ENCODE measurements at places on chromosomes 5 and 9.

- DNase-seq = no peak
These were observed 165.5 kb downstream of the PIK3R1 start for GRCh38 chr5:68381060-68381459.

DNA sequence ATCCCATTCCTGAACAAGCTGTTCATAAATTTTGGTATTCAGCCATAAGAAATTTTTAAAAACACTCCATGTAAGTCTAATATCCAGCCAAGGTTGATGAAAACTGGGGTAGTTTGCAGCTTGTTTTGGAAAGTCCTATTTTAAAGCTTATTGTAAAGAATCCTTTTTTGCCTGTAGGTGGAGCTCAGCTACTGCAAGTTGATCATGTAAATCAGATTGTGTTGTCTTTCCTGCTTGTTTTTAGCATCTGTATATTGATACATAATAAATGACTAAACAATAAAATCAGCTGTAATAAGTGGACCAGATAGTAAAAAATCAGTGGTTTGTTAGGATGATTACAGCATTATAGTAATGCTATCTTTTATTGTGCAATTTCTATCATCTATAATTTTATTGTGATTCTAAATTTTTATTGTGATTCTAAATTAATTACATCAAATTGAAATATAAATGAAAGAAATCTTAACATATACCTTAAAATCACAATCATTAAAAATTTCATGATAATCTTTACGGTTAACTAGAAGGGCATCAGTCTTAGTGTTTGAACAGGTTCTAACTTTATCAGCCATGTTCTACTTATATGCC, 42.4 kb downstream of the CWC27 start:
- peak; percentile 26 for DNase-seq

DNA sequence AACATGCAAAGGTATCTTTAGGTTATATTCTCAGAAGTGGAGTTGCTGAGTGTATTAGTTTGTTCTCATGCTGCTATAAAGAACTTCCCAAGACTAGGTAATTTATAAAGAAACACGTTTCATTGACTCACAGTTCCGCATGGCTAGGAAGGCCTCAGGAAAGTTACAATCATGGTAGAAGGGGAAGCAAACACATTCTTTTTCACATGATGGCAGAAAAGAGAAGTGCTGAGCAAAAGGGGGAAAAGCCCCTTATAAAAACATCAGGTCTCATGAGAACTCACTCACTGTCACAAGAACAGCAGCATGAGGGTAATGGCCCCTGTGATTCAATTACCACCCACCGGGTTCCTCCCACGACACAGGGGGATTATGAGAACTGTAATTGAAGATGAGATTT, 163.6 kb upstream of the PRLR start:
- DNase-seq = no peak

- DNase-seq = no peak
These were observed 9.0 kb upstream of the MOB3B start for GRCh38 chr9:27538647-27539046.

GRCh38 chr9:69020301-69021145, 6.6 kb upstream of the PRKACG start:
- DNase-seq = no peak

DNA sequence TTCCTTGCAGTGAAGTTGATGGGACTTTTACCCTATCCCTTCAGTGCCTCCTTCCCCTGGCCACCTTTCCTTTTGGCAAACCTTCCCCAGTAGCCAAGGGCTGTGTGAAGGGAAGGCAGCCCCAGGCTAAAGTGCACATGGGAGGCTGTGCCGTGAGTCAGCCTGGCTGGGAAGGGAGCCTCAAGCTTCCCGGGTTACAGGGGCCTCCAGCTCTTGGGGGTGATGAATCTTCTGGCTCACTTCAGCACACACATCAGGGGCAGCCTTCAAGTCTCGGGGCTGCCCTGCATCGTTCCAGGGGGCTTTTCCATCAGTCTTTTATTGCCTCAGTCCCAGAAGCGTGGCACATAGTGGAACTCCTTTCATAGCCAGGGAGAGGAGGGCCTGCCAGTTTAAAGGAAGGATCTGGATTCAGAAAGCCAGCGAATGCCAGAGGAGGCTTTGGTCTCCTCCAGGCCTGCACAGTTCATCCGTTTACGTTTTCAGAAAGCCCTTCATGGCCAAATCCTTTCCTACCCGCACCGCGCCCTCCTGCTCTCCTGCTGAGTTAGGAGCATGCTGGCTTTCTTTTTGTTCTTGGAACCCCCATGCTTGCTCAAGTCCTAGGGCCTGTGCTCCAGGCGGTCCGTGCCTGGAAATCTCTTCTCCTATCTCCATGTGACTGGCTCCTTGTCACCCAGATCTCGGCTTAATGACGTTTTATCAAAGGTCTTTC, 134.8 kb upstream of the KLF4 start:
- DNase-seq = no peak

DNA sequence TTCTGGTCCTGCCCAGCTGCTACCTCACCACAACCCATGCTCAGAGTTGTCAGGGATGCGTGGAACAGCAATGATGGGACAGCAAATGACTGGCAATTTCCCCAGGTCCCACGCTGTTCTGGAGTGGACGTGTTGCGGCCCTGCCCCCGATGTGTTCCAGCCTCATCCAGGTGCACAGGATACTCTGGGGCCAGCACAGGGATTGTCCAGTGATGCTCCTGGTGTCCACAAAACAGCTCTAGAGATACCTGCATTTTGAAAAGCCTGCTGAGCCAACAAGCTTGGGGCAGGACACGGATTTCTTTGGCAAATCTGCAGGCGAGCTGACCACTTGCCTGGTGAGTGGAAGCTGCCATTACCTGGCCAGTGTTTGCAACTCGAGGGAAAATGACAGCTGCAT, 88.7 kb downstream of the ANKRD33B start:
- no peak for DNase-seq

DNA sequence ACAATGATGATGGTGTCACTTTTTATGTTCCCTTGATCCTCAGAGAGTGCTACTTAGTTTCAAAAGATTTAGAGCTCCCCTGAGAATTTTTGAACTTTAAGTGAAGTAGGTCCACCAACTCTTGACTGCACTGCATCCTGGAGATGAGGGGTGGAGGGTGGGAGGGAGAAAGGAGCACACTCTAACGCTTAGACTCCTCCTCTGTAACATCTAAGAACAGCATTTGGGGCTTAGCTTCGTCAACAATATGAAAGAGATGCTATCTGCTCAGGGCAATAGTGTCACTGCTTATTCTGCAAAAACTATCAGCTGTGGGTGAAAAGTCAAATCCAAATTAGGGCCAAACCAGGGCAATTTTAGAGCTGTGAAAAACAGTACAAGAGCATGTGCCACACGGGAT, 242.8 kb upstream of the EFNA5 start:
- DNase-seq = no peak

GRCh38 chr9:72315510-72316311, 49.3 kb downstream of the ZFAND5 start:
- peak; percentile 81 for DNase-seq

GRCh38 chr5:17096952-17097695, 120.3 kb upstream of the BASP1 start:
- no peak for DNase-seq

DNA sequence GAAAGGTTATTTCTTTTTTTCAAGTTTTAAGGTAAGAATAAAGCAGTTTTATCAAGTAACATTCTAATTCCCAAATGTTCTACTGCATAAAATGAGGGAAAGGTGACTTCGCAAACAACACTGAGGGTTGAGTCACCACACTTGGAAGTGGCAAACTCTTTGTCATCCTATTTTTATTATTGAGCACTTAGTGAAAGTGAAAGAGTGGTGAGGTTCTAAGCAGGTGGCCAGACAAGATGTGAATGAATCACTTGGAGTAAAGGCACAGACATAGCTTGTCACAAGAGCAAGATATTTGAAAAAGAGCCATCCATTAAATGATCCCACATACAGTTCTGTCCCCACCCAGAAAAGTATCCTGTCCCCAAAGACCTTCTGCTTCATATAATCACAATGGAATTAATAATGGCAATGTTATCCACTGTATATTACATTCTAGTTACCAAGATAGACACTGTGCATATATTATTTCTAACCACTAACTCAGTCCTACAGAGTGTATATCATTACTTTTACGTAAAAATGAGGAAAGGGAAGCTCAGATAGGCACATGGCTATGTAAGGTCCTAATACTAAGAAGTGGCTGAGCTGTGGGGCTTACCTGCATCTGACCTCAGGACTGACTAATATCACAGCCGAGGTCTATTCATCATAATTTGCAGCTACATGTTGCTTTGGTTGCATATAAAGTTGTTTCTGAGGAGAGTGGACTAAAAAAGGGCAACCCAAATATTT, 730.4 kb upstream of the MEF2C start:
- DNase-seq = no peak

DNA sequence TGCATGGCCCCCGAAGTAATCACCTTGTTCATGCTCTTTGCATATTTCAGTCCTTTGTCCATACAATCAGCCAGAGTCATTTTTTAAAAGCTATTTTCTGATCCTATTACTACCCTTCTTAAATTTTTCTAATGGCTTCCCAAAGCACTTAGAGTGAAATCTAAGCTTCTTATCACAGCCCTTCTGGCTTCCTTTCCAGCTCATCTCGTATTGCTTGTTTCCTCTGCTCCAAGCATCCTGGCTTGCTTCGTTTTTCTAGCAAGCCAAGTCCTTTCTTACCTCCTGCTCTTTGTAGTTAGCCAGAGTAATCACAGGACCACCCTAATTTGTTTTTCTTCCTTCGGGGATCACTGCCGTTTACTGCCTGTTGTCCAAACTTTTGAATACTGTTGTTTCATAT, 453.3 kb downstream of the KIF4B start:
- DNase-seq = no peak

DNA sequence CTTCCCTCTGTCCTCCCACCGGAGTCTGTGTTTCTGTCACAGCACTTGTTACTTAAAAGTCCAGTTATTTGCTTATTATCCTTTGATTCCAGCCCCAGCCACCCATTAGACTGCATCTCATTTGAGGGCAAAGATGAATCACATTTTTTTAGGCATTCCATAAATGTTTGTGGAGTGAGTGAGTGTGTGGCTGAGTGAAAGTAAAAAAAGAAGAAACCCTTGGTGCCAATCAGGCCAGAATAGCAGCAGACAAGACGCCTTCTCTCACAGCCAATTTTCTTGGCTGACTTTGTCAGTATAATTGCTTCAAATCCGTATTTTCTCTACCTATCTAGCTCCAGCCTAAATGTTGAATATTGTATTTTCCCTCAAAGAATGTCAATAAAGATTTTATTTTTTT, 613.0 kb upstream of the WWC1 start:
- DNase-seq = no peak

Measured in HFF-Myc (cell line).